ENCODE measurements at places on chromosomes 5 and 9.
A peak's percentile ranks its signal among the peaks of the same experiment; 100 is the strongest.

GRCh38 chr5:160511280-160511929 lies 89.8 kb downstream of the PTTG1 start:
- no peak for DNase-seq

DNA sequence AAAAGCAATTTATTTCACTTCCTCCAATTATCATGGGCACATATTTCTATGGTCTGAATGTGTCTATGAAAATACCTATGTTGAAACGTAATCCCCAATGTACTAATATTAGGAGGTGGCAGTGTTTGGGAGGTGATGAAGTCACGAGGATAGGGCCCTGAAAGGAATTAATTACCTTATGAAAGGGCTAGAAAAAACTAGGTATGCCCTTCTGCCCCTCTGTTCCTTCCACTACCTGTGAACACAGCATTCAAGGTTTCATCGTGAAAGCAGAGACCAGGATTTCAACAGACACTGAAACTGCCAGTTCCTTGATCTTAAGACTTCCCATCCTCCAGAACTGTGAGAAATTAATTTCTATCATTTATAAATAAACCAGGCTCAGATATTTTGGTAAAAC lies 1037.1 kb upstream of the C9orf72 start:
- DNase-seq, result no peak

GRCh38 chr5:151926188-151926587 lies 1.5 kb upstream of the GLRA1 start:
- DNase-seq, result no peak

DNA sequence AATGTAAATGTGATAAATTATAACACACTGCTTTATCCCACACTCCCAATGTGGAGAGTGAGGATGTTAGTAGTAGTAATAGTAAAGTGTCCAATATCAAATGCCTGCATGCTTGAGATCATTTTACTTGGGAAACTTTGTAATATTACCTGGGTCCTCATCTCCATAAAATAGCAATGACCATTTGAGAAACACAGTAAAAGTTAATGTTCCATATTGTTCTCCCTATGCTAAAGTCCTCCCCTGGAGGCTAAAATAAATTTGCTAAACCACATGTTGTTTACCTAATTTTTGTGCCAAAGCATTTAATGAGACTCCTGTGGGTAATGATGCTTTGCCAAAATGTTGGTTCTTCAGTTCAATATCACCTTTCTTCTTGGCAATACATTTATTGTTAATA lies 291.2 kb downstream of the CDH10 start:
- no peak for DNase-seq

- DNase-seq, result no peak
Measured at GRCh38 chr9:120668399-120668798, 45.9 kb downstream of the MEGF9 start.

DNA sequence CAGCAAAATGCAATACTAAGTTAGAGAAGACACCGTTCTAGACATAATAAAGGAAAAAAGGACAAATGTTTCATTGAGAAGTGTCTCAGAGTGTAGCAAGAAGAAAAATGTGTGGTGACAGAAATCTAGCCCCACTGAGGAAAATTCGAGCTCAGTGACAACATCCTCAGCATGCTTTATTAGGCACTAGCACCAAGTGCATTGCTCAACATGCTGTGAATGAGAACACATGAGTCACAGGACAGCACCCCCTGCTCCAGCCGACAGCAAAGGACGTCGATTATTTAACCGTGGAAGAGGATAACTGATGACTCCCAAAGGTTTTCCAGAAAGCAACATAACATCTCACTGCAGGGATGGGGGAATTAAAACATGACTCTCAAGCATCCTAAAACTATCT lies 182.7 kb downstream of the GNAQ start:
- DNase-seq, result no peak

GRCh38 chr9:90665072-90665471 lies 22.4 kb upstream of the DIRAS2 start:
- DNase-seq, result no peak

- DNase-seq, result peak; percentile 75
Measured at GRCh38 chr9:132235894-132236661, 74.2 kb downstream of the NTNG2 start.

GRCh38 chr9:135366104-135366503 lies 113.5 kb upstream of the PPP1R26 start:
- no peak for DNase-seq

GRCh38 chr5:106020894-106021293 lies 1649.8 kb downstream of the EFNA5 start:
- DNase-seq, result no peak

DNA sequence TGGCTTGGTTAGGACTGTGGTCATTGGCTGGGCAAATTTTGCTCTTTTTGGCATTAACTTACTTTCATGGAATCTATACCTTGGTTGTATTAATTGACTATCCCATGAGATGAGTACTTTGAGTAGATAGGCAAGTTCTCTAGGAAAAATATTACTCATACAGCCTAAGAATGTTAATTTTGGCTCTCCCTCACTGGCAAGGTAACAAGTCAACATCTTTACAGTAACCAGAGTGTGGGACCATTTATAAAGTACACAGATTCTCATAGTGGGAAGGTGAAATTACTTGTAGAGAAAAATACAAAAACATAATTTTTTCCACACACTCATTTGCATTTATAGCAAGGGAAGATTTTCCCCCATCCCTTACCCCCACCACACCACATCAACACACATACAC lies 154.6 kb upstream of the ZNF608 start:
- DNase-seq, result no peak

DNA sequence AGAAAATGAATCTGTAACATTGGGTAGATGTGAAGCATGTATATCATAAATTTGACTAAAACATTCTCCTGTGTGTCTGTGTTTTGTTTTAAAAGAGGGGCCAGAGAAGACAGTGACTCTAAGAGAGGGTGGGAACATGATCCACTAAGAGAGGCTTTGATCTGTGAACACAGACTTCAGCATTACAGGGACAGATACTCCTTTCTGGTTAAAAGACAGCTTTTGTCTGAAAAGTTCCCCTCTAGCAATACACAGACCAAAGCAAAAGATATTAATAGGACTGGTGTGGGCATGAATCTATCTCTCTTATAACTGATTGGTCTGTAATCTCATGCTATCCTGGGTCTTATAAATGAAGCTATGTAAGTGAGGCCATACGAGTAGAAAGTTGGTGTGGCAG lies 150.9 kb downstream of the NUDT12 start:
- DNase-seq, result no peak

- no peak for DNase-seq
Measured at GRCh38 chr9:121319383-121319780, 50.7 kb downstream of the STOM start.

DNA sequence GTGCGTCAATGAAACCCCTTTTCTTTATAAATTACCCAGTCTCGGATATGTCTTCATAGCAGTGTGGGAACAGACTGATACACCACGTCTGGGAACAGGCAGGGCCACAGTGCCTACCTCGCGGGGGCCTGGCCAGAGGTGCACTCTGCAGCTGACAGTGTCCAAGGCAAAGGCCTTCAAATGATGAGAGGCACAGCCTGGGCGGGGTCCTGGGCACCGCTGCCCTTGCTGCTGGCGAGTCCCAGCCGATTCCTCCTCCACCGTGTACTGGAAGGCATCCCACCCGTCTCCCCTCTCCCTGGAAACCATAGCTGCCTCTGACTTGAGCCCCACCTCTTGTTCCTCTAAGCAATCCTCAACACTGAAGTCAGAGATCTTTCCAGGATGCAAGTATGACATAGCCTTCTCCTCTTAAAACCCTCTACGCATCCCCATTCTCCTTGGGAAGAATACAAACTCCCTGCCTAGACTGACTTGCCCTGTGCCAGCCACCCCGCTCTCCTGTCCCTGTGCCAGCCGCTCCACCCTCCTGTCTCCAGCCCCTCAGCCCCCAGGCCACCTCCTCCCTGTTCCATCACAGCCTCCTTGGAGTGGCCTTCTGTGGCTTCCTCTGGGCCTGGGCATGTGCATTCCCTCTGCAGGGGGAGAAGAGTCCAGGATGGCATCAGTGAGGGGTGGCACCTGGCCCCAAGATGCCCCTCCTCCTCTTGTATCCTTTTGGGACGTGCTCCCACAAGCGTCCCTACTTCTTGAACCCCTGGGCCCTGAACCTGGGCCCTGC lies 8.1 kb upstream of the COL5A1 start:
- DNase-seq, result no peak

GRCh38 chr5:84764227-84764626 lies 379.5 kb upstream of the EDIL3 start:
- DNase-seq, result no peak

DNA sequence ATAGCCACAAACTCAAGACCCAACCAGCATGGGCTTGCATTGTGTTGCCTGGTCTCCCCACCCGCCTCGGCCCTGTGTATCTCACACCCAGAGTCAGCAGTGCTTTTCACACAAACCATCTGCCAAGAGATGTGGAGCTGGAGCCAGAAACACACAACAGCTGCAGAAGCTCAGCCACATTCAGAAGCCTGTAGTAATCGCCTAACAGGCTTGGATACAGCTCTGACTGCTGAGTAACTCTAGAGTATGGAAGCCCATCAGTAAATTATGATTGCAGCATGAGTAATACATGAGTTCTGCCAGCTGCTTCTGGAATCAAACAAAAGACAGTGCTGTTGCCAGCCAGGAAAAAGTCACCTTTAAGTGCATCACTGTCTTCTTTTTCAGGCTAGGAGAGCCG lies 16.0 kb downstream of the TEK start:
- DNase-seq, result no peak

- DNase-seq, result no peak
Measured at GRCh38 chr5:116844015-116844414, 269.4 kb upstream of the SEMA6A start.

- DNase-seq, result peak; percentile 0
Measured at GRCh38 chr5:140927228-140927573, 1.1 kb downstream of the PCDHAC1 start.

- no peak for DNase-seq
Measured at GRCh38 chr5:179788193-179788854, 5.5 kb upstream of the LTC4S start.

GRCh38 chr9:118108971-118109370 lies 404.8 kb downstream of the TLR4 start:
- DNase-seq, result no peak

GRCh38 chr9:72972636-72973035 lies 19.8 kb upstream of the ALDH1A1 start:
- no peak for DNase-seq

DNA sequence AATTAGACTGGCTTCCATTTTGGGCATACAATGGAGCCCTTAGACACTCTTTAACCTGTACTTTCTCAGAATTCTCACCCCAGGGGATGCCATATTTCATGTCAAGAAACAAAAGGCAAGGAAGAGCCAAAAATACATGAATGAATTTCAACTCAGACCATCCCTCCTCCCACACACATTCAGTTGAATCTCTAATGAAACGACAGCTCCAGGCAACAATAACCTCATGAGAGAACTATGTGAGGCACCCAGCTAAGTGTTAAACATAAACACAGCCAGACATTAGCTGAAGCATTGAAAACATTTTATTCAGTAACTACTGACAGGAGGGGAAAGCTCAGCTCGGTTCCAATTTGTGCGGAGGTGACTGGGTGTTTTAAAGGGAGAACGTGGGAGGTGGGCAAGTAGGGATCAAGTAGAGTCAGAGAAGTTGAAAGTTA lies 1359.1 kb upstream of the CDH9 start:
- DNase-seq, result no peak

DNA sequence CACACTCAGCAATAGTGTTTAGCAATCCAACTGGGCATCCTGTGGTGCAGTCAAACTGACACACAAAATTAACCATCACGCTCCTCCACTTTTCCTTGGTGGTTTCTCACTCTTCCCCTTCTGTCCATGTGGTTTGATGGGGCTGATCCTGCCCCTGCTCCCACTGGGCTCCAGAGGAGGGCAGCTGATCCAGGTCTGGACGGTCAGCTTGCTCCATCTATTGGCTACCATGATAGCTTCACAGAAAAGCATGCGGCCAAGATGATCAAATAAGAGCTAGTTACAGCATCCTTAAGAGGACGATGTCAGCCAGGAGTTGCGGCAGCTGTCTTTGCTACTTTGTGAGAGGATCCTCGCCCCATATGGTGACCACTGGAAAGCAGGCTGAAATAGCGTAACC lies 29.6 kb upstream of the RANBP17 start:
- no peak for DNase-seq

DNA sequence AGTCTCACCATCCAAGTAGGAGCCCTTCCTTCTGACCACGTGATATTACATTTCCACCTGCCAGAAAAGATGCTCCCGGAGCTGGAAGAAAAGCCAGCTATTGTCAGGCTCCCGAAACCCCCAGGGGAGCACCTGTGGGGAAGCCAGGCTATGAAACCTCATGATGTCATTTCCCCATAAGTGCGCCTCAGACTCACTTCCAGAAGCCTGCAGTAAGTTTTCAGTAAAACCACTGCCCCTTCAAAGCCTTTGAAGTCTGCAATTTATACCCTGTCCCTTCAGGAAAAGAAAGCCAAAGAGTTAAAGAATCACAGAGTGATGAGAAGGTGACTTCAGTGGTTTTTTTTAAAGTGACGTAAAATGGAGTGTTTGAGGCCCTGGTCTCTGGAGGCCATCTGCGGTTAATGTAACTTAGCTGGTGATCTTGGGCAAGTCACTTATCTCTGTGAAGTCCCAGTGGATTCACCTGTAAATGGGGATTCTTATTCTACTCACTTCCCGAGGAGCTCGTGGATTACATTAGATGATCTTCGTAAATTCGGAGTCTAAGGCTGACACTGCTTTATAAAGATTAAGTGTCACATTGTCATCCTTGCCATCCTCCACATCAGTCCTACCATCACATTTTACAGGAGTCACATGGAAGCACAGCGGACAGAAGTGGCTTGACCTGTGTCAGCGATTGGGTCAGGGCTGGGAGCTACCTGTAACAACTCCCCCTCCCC lies 2.6 kb upstream of the SEMA6A start:
- no peak for DNase-seq

DNA sequence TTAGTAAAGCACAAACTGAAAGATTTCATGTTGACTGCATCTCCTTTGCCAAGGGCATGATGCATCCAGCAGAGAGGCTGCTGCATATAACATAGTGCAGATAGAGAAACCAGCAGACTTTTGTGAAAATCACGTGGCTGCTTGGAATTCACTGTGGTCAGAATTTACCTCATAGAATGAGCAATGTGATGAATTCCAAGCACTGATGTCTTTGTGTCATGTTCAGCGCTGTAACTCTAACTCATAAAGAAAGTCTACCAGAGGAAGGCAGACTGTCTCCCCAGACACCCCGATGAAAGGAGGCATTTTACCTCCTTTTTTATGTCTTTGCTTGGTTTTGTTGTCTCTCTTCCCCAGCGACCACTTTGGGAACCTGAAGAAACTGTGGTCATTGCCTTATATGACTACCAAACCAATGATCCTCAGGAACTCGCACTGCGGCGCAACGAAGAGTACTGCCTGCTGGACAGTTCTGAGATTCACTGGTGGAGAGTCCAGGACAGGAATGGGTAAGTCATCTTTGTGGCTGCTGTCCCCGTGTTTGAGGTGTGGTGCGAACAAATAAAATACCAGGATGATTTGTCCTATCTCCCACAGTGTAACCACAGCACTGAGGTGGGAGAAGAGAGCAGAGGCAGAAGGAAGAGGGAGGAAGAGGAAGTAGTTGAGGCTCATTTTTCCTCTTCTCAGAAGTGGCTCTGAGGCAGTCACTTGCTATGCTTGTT lies 42.0 kb downstream of the ITK start:
- no peak for DNase-seq

Measured in NT2/D1 (cell line).